ENCODE measurements at places on chromosomes 1 and 21. TPM values are rescaled to one million over a fixed set of nuclear protein-coding genes. Genes with fewer than 3 reads are reported as not detected.

Gene PADI4
- total RNA-seq: 0.66 TPM

DNA sequence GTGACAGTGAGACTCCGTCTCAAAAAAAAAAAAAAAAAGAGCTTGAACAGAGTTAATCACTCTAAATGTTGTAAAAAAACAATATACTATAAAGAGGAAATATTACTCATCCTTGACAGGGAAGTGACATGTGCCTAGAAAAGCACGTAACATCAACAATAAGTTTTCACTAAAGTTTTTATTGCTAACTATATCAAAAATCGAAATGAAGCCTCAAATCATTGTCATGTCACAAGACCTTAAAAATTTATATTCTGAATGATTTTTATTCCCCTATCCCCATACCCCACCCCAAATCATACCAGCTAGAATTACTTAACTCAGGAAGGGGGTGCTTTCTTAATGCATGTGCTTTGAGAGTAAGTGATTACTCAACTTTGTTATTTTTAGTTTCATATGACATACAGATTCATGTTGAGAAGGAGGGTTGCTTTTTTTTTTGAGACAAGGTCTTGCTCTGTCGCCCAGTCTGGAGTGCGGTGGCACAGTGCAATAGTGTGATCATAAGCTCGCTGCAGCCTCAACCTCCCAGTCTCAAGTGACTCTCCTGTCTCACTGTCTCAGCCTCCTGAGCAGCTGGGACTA lies 53.6 kb upstream of the MUTYH start:
- no peak for DNase-seq

GRCh38 chr1:154206196-154206595 lies at the start of gene CFAP141:
TSS of gene CFAP141 (minus strand) at chr1:154206333. CDS start at chr1:154206307, 26 bp downstream.
- DNase-seq: no peak

GRCh38 chr1:198627436-198628066 lies 11.3 kb upstream of the PTPRC start:
- DNase-seq: no peak

- no peak for DNase-seq
Measured at GRCh38 chr21:40753756-40754155, 93.2 kb downstream of the DSCAM start.

DNA sequence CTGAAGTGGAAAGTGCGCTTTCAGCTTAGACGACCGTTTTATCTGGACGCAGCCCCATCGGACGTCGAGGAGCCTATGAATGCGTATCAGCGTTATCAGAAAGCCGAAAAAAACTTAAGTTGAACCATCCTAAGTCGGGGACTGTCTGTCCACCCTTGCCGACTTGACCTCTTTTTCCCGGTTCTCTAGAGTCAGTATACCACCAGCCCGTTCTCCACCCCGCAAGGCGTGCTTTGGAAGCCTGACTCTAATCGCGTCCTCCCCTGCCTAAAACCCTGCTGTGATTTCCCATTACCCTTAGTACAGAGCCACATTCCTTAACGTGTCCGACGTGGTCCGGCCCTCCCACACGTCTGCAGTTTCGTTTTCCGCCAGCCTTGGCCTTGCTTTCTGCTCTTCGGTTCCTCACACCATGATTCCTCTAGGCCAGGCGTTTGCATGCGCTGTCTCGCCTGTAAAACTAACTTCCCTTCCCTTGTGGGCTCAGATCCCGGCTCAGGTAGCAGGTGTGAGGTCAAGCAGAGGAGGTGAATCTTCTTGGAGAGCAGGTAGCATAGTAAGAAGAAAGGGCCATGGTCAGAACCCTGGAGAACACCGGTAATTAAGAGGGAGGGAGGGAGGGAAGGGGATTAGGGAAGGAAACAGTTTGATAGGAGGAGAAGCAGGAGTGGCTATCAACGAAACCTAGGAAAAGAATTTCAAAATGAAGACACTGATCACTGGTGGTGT lies 865 bp downstream of the ADPRS start:
- DNase-seq: no peak

DNA sequence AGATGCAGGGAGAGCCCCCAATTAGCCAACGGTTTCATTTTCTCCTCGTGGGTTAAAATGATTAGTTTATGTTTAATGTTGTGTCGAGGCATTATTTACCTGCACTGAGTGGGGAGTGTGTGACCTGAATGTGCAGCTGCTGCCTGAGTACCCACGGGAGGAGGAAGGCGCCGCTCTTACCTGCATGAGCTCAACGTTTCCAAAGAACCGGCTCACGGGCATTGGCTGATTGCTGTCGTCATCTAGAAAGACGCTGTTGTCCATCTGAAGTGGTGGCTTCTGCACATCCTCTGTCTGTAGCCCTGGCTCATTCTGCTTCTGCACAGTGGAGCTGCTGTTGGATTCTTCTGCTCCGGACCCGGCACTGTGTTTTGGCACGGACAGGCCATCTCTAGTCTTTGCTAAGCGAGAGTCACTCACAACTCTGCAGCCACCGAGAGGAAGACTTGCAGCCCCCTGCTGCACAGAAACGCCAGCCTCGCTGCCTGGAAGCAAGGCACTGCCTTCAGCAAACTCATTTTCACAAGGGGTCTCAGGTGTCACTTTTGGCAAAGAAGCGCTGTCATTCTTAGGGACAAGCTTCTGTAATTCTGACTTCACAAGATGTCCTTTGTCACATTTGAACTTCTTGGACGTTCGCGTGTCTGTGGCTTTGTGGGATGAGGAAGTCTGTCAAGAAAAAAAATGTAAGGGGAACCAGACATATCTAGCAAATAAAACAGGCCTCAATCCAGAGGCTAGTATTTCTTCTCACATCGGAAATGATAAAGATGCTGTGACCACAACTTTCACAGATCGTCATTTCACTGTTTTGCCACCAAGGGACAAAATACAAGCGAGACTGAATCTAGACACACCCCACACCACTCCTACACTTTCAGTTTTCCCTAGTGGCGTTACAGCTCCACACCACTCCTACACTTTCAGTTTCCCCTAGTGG lies 9.4 kb downstream of the C1orf174 start:
- DNase-seq: no peak

GRCh38 chr1:58813801-58814200 lies 30.0 kb upstream of the JUN start:
- no peak for DNase-seq

All from activated T-cell treated with anti-CD3 and anti-CD28 coated beads, Interleukin-2, amount 50 U/mL, for 4 hours (primary cell).